ENCODE measurements at places on chromosomes 11 and 22.

DNA sequence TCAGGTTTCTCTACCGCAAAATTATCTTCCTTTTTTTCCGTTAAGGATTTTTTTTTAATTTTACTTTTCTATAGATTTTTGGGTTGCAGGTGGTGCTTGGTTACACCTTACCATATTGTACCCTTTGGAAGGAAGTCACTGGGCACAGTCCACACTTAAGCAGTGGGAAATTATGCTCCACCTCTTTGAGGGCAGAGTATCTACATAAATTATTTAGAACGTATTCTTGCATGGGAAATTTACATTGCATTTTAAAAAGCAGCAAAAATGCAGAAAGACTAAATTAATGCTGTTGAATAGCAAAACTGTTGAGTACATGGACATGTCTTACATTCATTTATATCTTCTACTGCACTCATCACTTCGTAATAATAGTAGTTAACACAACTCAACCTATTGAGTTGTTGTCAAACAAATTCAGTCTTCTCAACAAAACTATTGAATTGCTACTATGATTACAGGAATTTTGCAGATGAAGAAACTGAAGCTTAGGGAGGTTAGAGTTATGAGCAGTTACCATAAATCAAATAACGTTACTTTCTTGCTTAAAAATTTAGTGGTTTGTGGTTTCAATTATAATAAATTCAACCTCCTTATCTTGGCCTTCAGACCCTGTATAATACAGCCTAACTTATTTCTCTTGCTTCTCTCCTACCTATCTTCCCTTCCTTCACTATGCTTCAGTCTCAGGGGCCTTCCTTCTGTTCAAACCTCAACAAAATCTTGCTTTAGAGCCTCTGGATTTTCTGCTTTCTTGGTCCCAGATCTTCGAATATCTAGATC lies 97.4 kb upstream of the ARHGAP20 start:
- DNase-seq: no peak

DNA sequence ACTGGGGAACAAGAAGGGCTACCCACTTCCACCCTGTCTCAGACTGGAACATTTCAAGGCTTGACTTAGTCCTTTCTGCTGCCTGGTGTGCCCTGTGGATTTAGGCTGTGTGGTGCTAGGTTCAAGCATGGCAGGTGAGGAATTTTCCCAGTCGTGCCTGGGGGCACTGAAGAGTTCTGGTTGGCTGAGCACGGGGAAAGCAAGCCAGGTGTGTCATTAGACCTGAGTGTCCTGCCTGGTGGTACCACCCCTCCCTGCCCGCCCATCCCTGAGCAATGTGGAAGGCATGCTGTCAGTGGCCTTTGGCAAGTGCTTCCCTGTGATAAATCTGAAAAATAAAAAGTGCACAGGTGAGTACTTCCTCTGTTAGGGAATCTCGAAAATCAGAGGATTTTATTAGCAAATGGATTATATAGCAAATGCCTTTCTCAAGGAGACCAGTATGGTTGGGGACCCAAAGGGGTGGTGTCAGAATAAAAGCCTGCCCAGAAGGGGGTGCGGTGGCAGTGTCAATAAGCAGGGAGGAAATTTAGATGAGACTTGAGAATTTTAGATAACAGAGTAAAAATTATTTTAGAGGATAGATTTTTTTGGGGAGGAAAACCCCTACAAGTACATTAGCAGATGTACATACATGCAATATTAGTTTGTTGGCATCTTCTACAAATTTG lies 22.8 kb downstream of the TEAD1 start:
- no peak for DNase-seq

DNA sequence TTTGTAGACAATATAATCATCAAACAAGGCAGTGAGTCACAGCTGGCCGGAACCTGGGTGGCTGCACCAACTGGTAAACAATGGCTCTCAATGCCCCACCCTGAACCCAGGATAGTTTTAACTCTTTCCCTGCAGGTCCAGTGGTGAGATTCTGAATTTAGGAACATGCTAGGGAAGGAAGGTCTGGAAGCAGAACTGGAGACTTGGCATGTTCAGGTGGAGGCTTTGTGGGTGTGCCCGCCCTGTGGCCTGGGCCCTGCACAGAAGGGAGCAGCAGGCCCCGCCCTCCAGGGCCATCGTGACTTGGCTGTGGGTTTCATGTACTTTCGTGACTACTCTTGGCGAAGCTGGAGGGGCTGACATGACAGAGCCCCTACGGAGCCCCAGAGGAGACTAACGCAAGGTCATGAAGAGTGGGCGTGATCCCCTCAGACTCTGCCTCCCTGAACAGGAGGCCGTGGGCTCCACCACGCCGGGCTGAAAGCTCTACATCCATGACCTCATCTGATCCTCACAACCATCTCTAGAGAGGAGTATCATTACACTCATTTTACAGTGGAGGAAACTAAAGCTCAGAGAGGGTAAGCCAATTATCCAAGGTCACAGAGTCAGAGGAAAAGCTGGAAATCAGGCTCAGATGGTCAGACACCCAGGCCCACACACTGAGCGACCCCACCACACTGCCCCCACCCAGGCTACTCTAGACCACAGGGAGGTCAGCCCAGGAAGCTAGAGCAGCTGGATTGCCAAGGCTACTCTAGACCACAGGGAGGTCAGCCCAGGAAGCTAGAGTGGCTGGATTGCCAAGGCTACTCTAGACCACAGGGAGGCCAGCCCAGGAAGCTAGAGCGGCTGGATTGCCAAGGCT lies 27.3 kb downstream of the MAFF start:
- no peak for DNase-seq

DNA sequence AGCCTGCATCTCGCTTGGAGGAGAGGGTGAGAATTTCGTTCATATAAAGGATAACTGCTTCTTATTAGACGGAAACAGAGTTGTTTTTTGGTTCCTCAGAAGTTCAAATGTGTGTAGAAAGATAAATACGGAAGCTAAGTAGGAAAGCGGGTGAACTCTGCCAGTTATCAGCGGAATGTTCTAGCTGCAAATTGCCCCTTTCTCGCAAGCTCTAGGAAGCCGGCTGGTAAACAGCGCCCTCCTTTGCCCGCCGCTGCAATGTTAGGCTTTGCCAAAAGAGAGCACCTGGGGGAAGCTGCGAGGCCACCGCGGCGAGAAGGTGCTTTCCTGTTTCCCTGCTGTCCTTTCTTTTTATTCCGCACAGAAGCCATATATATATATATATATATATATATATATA lies 67.0 kb downstream of the IGLL5 start:
- DNase-seq: no peak

GRCh38 chr11:68842427-68843051 lies 823 bp upstream of the CPT1A start:
- DNase-seq: no peak

DNA sequence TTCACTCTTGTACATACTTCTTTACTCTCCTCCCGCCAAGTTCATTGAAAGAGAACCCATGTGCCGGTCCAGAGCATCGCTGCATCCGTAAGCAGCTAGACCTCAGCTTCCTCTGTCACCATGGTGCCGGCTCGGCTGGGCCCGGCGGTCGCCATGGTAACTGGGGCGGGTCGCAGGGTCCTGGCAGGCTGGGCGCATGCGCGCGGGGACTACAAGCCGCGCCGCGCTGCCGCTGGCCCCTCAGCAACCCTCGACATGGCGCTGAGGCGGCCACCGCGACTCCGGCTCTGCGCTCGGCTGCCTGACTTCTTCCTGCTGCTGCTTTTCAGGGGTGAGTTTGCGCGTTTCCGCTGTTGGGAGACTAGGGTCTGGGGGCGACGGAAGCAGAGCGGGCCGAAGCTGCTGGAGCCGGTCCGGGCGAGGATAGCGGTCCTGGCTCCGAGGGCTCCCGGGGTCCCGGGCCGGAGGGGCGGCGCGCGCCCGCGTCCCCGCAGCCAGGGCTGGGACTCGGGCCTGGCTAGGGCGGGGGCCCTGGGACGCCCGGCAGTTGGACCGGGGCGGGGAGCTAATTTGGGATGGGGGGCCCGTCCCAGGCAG lies at the start of gene JAM3:
TSS of gene JAM3 (plus strand) at position 244 of the 597 bp plus-strand sequence. CDS start at position 256, 12 bp downstream.
- DNase-seq: peak; percentile 94

- no peak for DNase-seq
These were observed 778 bp downstream of the KDELR3 start for GRCh38 chr22:38468443-38469305.

DNA sequence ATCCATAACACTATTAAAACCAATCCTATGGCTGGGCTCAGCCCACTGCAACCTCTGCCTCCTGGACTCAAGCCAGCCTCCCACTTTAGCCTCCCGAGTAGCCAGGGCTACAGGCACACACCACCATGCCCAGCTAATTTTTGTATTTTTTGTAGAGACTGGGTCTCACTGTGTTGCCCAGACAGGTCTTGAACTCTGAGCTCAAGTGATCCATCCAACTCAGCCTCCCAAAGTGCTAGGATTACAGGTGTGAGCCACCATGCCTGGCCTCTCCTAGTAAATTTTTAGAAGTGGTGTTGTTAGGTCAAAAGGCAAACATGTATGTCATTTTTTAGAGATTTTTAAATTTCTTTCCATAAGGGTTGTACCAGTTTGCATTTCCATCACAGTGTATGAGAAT lies 14.2 kb downstream of the F2 start:
- DNase-seq: no peak

GRCh38 chr11:60240662-60241061 lies 2.3 kb downstream of the MS4A4E start:
- DNase-seq: no peak

GRCh38 chr22:49152127-49152938 lies 675.3 kb downstream of the BRD1 start:
- DNase-seq: no peak

DNA sequence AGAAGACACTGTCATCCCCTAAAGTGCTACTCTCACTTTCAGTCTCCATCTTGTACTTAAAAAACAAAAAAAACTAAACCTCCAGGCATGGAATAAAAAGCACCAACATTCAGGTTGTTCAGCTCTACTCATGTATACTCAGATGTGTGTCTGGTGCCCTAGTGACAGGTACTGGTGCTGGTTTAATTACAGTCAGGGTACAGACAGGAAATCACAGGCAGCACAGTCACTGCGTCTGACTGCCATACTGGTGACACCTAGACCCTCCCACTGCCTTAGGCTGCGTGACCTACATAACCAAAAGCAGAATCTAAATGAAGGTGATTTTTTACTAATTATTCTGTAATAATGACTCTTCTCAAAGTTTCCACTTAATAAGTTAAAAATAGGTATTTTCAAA lies at the start of gene ARHGAP32:
TSS of gene ARHGAP32 (minus strand) at position 176 of the 400 bp plus-strand sequence. CDS start at position 49, 127 bp downstream.
- DNase-seq: no peak

- DNase-seq: no peak
These were observed 9.0 kb upstream of the MTMR3 start for GRCh38 chr22:29873943-29874342.

- no peak for DNase-seq
These were observed 3.6 kb upstream of the APOBEC3A start for GRCh38 chr22:38953577-38954413.

DNA sequence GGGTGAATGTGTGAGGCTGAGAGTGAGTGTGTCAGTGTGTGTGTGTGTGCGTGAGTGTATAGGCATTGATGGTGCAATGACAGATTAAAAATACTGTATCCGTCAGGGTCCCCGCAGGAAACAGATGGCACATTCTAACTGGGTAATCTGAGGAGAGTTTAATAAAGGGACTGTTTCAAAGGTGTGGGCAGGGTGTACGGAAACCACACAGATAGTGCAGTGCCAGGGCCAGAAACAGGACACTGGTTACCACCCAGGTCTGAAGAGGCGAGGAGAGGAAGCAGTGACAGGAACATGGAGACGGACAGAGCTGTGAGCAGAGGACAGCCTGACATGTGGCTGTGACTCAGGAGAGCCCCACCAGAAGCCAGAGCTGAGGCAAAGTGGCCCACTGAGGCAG lies 16.5 kb downstream of the P2RX3 start:
- no peak for DNase-seq

- no peak for DNase-seq
These were observed 51.3 kb upstream of the PRDM11 start for GRCh38 chr11:45094958-45095690.

GRCh38 chr11:70672991-70673653 lies 274.8 kb downstream of the CTTN start:
- DNase-seq: no peak

DNA sequence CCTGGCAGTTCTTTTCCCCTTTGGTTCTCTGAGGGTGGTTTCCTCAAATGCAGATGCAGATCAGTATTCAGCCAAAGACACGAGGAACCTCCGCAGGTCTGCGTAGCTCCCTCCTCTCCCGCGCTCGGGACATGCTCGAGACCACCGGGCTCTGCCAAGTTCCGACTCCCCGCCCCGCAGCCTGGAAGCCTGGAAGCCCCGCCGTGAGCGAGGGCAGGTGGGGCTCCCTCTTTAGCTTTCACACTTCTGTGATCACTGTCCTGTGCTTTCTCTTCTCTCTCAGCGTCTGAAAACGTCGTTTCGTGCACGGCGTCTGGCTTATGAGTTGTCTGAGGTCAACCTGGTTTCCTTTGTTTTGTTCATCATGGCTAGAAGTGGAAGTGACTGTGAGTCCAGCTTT lies 26.6 kb downstream of the ZBED4 start:
- DNase-seq: no peak

GRCh38 chr11:20197881-20198280 lies 37.6 kb upstream of the DBX1 start:
- DNase-seq: no peak

GRCh38 chr11:111731821-111732220 lies 34.4 kb downstream of the PPP2R1B start:
- no peak for DNase-seq

GRCh38 chr11:128599729-128600128 lies 12.4 kb upstream of the ETS1 start:
- DNase-seq: no peak

DNA sequence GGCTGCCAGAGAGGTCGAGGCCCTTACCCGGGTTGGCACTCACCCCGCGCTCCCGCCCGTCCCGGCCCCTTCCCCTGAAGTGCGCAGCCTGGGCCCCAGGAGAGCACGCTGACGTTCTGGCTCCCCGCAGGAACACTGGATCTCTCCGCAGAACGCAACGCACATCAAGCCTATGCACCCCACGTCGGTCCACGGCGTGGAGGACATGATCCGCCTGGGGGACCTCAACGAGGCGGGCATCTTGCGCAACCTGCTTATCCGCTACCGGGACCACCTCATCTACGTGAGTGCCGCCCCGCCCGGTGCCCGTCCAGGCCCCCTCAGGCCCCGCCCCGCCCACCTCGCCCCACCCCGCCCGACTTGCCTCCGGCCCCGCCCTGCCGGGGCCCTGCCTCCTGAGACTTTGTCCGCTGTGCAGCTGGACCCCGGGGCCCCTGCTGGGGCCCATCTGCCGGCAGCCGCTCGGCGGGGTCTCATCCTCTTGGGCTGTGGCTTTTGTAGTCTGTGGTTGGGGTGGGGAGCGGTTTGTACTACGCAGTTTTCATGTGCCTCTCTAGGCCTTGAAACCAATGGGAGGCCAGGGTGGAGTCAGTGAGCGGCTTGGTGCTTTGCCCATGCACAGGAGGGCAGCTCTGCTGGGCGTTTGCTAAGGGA lies 19.7 kb downstream of the MYO7A start:
- DNase-seq: no peak

- DNase-seq: no peak
These were observed 17.8 kb downstream of the CHORDC1 start for GRCh38 chr11:90204832-90205646.

DNA sequence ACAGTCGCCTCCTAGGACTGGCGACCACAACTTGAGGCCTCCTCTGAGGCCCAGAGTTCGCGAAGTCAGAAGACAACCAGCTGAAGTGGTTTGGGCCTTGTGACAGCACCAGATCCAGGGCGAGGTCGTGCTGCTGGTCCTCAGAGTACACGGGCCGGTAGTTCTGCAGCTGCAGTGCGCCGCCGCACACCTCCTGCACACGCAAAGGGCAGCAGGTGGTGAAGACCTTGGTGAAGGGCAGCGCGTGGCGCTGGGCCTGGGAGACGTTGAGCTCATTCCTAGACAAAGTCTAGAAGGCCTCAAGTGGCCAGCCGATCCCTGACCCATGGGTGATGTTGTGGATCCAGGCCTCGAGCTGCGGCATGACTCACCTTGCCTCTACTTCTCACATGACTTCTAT lies 18.2 kb downstream of the CD3E start:
- no peak for DNase-seq
